Stimulated activated CD4-positive, alpha-beta T cell treated with anti-CD3 and anti-CD28 coated beads, TNF-alpha, amount 100 ng/mL, for 24 hours (primary cell): ENCODE measurements at places on chromosomes 2 and 18.

- no peak for DNase-seq
Measured at GRCh38 chr2:3314626-3315025, 63.0 kb downstream of the EIPR1 start.

GRCh38 chr18:13462686-13463085, 244.1 kb downstream of the LDLRAD4 start:
- no peak for DNase-seq

- no peak for DNase-seq
Measured at GRCh38 chr2:194380011-194380410, 1277.0 kb upstream of the SLC39A10 start.

DNA sequence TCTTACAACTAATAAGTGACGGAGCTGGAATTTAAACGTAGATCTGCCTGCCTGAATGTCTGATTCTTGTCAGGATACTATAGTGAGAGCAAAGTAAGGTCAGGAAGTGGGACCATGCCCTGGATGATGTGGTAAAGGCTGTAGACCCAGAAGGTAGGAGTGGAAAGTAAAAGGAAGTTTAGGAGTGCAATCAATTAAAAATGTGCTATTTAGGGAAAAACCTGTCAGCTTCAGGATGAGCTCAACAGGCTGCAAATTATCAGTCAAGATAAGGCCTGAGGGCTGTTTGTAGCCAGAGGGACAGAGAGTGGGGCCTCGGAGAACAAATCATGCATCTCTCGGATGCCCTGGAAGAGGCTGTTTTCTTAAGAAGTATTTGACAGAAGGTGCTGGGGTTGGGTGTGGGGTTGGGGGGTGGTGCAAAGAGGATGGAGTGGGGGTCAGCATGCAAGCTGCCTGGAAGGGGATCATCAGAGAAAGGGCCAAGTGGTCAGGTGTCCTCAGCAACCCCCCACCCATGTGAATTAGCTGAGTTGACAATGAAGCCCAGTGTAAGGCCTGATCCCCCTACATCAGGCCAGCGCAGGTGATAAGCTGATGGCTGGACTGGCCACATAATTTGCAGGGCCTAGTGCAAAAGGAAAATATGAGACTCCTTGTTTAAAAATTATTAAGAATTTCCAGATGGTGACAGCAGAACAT, 53.2 kb upstream of the MAPRE3 start:
- no peak for DNase-seq

- no peak for DNase-seq
Measured at GRCh38 chr2:96514521-96514920, 9.4 kb upstream of the NEURL3 start.

DNA sequence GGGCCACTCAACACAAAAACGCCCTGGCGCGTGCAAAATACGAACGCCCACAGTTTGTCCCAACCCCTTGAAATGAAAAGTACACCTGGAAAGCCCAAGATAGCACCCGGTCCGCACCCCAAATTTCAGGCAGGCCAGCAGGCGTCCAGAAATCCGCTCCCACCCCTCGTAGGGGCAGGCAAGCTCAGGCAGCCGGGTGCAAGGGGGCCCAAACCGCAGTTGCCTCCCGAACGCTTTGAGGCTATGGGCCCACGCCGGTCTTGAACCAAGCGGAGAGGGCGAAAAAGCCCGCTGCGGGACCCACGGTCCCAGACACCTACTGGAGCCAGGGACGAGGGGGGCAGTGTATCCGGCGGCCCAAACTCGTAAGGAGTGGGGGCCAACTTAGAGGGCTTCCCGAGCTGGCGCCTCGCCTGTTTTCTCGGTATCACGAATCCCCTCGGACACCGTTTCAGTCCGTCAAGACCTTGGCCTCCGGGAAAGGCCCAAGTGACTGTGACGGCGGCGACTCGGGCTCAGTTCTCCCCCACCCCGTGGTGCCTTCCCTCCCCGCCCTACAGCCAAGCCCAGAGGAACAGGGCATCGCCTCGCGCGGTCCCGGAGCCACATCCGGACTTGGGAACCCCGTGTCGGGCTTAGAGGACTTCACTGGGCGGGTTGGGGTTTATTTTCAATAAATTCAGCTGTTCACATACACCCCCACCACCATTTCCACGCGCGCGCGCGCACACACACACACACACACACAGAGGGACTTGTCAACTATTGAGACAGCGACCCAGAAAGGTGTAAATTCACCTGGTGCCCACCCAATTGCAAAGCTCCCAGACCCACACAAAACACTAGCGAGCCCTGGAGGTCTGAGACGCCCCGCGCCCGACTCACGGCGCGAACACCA, 6.2 kb upstream of the SATB2 start:
- DNase-seq, result no peak

GRCh38 chr2:184339966-184340365, 258.4 kb upstream of the ZNF804A start:
- no peak for DNase-seq

DNA sequence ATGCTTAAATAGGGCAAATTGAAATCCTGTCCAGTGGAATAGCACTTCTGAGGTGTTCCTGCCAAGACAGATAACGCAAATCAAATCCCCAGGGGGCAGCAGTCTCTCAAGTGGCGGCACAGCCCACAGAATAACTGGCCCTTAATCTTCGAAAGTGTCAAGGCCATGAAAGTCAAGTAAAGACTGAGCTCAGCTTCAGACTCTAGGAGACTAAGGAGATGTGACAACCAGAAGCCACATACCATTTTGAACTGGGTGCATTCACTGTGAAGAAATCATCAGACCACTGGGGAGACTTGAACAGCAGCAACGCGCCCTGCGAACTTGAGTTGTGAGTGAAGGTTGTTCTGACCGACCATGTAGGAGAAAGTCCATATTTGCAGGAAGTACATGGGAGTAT, 66.0 kb upstream of the ASAP2 start:
- no peak for DNase-seq

GRCh38 chr2:239196474-239197021, 204.3 kb downstream of the HDAC4 start:
- DNase-seq, result no peak

GRCh38 chr2:68251855-68252399, 405 bp downstream of the PPP3R1 start:
- no peak for DNase-seq

- DNase-seq, result no peak
Measured at GRCh38 chr2:5524551-5524950, 167.6 kb upstream of the SOX11 start.

- DNase-seq, result no peak
Measured at GRCh38 chr2:104859291-104859765, 5.4 kb downstream of the POU3F3 start.

GRCh38 chr2:233354971-233355574, 779 bp downstream of the DGKD start:
- no peak for DNase-seq

DNA sequence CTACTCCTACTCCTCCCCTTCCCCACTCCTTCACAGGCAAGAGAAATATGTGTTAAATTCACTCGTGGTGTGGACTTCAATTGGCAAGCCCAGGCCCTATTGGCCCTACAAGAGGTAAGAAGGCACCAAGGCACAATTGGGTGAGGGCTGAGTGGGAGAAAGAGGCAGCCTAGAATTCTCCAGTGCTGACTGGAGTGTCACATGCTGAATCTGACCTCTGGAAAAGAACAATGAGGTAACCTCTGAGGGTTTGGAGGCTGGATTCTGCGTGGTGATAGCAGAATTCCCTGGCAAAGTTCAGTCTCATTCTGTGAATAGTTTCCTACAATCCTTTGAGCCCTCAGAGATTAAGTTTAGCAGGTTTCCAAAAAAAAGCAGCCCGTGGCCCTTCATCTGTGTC, 6.9 kb downstream of the CENPA start:
- DNase-seq, result no peak

DNA sequence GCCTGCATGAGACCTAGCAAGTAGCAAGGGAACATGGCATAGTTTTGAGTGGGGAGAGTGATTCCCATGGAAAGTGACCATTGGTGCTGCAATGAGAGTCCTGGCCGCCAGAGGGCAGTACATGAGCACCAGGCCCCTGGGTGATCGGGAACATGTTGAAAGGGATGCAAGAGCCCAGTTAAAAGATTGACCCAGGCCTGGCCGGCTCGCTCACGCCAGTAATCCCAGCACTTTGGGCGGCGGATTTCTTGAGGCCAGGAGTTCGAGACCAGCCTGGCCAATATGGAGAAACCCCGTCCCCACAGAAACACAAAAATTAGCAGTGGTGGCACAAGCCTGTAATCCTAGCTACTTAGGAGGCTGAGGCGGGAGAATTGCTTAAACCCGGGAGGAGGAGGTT, 22.2 kb downstream of the FAP start:
- DNase-seq, result peak; percentile 39

DNA sequence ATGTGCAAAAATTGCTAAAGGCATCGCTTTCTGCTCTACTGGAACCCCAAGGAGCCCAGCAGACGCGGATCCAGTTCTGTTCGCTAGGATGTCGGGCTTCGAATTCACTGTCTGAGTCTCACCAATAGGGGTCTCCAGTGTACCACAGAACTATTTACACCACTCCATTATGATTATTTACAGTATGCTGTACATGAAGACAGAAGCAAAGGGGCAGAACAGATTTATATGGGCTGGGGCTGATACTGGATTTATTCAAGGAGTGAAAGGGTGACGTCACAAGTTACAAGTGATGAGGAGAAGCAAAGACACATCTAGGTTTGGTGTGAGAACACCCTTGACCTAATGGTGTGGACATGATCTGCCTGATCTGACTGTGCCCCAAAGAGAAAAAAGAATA, 185.3 kb upstream of the ATP5MC3 start:
- DNase-seq, result no peak

DNA sequence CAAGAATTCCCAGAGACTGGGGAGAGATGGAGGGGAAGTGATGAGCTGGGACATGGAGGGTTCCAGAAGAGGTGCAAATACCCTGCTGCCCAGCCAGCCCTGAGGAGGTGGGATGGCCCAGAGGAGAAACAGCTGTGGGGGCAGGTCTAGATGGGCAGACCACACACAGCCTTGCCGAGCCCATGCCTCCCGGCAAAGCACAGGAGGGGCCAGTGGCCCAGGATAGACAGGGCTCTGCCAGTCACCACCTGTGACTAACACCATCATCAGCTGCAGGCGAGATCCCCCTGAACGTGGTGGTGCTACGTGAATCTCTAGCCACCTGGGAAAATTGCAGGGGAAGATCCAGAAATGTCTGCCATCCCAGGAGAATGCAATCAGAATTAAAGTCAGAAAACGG, 39.4 kb downstream of the SCTR start:
- DNase-seq, result no peak

DNA sequence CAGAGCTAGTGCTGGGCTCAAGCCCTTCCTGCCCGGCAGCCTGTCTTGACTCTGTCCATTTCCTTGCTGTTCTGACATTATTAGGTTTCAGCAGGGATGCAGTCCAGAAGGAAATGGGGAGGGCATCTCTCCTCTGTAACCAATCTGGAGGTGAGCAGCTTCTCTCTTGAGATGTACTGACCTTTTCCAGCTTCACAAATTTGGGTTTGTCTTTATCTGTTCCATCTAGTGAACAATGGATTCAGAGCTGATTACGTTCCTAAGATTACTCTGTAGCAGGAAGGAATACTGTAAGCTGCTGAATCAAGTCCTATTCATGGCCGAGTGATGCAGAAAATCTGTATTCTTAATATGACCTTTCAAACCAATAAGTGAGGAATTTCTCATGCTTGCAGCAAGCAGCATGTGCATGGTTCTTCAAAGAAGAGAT, 11.0 kb downstream of the PLA2R1 start:
- DNase-seq, result no peak

GRCh38 chr2:142596334-142597088, 281.0 kb upstream of the KYNU start:
- DNase-seq, result no peak

- no peak for DNase-seq
Measured at GRCh38 chr18:5710235-5710634, 166.4 kb upstream of the EPB41L3 start.

- no peak for DNase-seq
Measured at GRCh38 chr2:201057087-201057521, 14.4 kb downstream of the HYCC2 start.

DNA sequence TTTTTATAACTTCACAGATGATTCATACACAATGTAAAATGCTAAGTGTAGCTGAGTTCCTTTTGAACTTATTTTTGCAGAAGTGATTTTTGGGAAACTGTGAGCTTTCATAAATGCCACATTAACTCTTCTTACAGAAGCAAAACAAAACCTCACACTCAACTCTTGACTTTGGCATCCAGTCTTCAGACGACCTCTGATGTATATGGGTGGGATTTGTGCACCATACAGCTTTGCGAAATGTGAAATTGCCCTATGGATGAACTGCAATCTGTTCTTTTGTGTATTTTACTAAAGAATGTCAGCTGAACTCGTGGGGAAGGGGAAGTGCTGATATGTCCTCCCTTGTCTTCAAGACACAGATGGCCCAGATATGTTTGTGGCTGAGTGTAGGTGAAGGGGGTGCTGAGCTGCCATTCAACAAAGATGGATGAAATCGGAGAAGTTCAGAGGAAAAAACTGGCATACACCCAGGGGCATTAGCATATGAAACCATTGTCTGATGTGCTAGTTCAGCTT, 218.3 kb downstream of the PTGR3 start:
- no peak for DNase-seq

DNA sequence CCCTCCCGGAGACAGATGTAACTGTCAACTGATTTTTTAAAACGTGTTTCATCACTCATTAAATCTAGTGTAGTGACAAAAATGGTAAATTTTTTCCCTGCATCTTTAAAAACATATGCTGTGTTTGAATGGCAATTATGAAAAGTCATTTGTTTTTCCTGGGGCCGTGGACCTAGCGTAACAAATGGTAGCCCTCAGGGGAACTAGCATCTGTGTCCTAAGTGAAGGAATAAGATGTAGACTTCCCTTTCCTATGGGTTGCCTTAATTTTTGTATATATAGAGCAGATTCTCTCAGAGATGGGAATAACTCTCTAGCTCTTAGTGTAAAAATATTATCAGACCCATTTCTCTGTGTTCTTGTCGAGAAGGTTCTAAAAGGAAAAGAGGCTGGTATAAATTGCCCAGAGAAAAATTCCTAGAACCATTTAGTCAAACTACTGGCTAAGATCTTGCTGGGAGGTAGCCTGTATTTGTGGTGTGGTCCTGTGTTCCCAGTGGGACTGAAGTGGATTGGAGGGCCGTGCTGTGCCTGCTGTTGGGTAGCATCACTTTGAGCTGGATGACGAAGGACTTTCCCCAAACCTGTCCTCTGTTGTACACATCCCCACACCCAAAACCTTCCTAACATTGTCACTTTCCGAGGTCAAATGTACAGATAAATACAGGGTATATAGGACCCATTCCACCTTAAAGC, 85.8 kb downstream of the LIMS1 start:
- no peak for DNase-seq

- DNase-seq, result no peak
Measured at GRCh38 chr2:109721135-109721534, 73.0 kb upstream of the RGPD5 start.

- DNase-seq, result peak; percentile 8
Measured at GRCh38 chr2:209208211-209208610, 215.6 kb upstream of the MAP2 start.

GRCh38 chr18:64401268-64402060, 252.6 kb upstream of the LINC00305 start:
- no peak for DNase-seq

- no peak for DNase-seq
Measured at GRCh38 chr2:218816561-218817011, 15.0 kb downstream of the PRKAG3 start.

- DNase-seq, result no peak
Measured at GRCh38 chr2:2913601-2914120, 464.0 kb downstream of the EIPR1 start.

- DNase-seq, result no peak
Measured at GRCh38 chr2:174286172-174286571, 37.8 kb upstream of the OLA1 start.

- no peak for DNase-seq
Measured at GRCh38 chr2:38945372-38945771, 55.7 kb downstream of the ARHGEF33 start.

GRCh38 chr2:182506606-182507005, 79.8 kb upstream of the PDE1A start:
- no peak for DNase-seq

- no peak for DNase-seq
Measured at GRCh38 chr2:118980022-118980421, 38.0 kb downstream of the MARCO start.
